ENCODE measurements at places on chromosomes 1 and 21.

DNA sequence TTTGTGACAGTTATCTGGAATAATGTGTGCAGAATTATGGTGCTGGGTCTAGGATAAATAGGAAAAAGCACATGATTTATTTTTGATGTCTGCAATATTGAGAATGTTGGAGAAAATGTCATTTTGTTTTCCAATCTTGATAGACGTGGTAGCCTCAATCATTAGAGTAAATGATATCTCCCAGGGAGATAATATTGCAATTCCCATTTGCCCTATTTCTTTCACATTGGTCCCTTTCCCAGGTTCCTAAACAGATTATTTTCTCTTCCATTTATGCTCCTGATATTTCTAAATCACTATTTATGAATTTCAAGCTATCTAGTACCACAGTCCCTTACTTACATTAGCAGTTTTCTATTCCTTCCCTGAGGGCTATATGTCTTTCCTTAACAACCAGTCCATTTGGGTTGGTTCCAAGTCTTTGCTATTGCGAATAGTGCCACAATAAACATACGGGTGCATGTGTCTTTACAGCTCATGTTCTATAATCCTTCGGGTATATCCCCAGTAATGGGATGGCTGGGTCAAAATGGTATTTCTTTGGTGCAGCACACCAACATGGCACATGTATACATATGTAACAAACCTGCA lies 447.3 kb downstream of the PLA2G4A start:
- DNase-seq, result no peak

DNA sequence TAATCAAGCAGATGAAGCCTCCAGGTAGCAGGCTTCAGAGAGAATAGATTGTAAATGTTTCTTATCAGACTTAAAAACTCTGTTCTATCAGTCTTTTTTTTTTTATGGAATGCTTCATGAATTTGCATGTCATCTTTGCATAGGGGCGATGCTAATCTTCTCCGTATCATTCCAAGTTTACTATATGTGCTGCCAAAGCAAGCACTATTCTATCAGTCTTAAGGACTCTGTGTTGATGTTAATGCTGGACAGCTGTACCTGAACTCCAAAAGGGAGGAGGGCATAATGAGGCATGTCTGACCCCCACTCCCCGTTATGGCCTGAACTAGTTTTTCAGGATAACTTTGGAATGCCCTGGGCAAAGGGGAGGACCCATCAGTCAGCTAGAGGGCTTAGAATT lies 66.8 kb upstream of the PRRC2C start:
- DNase-seq, result no peak

- no peak for DNase-seq
Observed at GRCh38 chr1:226627050-226627755, 78.6 kb downstream of the STUM start.

GRCh38 chr1:160209321-160210046 lies 4.3 kb downstream of the PEA15 start:
- DNase-seq, result no peak

DNA sequence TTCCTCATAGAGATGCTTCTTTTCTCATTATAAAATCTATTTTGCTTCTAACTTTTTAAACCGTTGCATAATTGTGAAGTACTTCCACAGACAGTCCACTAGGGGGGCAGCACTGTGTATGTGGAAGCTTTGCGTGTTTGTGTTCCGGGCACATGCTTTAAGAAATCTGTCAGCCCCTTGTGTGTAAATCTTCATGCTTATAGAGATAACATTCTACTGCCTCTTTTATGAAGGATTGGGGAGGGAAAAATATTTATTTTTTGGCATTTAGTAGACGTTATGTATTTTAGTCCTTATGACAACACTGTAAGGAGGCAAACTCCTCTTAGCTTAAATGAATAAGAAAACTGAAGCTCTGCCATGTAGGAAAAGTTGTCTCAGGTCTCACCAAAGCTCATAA lies 157.3 kb upstream of the PTGFR start:
- DNase-seq, result no peak

DNA sequence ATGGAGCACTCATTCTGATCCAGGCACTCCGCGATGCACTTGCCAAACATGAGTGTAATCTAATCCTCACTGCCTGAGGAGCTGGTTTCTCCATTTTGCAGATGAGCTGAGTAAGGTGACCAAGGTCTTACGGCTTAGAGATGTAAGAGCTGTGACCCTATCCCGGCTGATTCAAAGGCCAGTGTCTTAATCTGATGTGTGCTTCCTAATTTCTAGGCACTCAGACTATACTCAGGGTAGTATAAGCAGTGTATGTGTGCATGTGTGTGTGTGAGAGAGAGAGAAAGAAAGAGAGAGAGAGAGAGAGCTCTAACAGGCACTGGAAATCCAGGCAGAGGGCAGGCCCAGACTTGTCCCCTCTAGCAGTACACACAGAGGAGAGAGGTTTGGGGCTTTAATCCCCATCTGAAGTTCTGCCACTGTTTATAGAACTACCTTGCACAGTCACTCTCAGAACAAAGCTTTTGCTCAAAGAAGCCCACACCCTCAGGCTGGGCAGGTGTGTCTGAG lies 188.2 kb downstream of the ZBTB18 start:
- peak; percentile 79 for DNase-seq

DNA sequence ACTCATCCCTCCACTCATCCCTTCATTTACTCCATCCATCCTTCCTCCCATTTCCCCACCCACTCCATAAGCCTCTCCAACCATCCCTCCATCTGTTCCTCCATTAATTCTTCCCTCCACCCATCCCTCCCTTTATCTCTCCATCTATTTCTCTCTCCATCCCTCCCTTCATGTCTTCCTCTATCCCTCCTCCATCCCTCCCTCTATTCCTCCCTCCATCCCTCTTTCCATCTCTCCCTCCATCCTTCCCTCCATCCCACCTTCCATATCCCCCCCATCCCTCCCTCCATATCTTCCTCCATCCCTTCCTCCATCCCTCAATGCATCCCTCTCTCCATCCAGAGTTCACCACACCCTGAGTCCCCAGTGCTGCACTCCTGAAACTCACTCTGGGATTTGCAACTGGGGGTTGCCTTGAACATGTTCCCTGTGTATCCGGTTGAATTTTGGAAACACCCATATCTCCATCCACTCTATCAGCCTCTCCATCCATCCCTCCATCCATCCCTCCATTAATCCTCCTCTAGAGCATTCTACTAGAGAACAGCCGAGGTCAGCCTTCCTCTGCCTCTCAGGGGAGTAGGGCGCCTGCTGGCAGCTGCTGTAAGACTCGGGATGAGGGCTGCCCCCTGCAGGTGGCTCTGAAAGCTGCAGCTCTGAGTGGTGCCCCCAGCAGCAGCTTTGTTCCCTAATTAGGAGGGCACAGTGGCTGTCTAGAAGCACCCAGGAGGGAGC lies 39.4 kb downstream of the ABCG1 start:
- peak; percentile 33 for DNase-seq

DNA sequence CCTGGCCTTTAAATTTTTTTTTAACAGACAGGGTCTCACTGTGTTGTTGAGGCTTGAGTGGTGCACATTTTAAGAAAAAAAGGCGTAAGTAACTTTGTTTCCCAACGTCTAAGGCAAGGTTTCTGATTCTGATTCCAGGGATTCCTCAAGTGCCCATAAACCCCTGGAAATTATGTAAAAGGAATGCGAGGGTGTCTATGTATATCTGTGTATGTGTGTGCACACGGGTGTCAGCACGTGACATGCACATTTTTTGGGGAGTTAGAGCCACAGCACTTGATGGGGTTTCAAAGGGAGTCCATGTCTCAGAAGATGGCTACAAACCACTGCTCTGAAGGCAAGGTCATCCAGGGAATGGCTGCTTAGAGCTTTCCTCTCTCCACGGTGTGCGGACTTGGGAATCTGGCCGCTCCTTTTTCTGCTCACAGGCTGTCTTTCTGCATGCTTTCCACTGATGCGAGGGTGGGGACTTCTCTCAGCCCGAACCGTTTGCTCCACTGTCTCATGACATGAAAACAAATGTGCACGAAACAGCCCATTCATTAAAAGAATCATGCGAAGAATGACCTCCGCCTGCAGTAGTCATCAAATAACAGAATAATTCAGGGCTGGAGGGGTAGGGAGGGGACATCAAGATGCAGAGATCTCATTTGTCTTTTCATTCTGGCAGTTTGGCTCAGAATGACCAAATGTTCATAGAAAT lies 18.7 kb upstream of the RERE start:
- no peak for DNase-seq

DNA sequence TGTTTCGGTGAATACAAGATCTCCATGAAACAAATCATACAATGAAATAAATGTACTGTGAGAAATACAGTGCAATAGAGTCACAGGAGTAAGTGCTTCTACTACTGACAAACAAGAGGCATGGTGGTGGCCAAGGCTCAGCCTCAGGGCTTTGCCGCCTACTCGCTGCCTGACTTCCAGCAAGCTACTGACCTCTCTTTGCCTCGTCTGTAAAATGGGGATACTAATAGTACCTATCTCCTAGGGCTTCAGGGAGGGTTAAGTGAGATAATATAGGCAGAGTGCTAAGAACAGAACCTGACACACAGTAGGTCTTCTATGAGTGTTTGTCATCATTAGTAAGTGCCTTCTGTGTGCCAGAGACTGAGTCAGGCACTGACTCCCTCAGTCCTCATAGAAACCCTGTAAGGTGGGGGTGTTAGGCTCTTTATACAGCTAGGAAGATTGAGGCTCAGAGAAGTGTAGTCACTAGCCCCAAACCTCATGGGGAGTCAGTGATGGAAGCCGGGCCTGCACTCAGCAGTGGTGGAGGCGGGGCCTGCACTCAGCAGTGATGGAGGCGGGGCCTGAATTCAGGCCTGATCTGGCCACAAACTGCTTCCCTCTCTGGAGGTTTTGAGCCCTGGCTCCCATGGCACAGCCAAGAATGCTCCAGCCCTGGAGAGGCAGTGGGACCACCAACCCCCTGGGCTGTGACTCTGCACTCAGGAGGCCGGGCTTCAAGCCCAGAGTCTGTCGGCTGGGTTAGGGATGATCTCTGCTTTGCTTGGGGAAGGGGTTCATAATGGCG lies 6.8 kb downstream of the BSND start:
- no peak for DNase-seq

GRCh38 chr1:156910309-156910782 lies 10.1 kb upstream of the LRRC71 start:
- peak; percentile 30 for DNase-seq

GRCh38 chr1:232518349-232518748 lies 111.6 kb downstream of the SIPA1L2 start:
- no peak for DNase-seq

- no peak for DNase-seq
Observed at GRCh38 chr1:205012391-205013140, 30.4 kb upstream of the CNTN2 start.

GRCh38 chr1:93692983-93693591 lies 11.4 kb upstream of the BCAR3 start:
- no peak for DNase-seq

DNA sequence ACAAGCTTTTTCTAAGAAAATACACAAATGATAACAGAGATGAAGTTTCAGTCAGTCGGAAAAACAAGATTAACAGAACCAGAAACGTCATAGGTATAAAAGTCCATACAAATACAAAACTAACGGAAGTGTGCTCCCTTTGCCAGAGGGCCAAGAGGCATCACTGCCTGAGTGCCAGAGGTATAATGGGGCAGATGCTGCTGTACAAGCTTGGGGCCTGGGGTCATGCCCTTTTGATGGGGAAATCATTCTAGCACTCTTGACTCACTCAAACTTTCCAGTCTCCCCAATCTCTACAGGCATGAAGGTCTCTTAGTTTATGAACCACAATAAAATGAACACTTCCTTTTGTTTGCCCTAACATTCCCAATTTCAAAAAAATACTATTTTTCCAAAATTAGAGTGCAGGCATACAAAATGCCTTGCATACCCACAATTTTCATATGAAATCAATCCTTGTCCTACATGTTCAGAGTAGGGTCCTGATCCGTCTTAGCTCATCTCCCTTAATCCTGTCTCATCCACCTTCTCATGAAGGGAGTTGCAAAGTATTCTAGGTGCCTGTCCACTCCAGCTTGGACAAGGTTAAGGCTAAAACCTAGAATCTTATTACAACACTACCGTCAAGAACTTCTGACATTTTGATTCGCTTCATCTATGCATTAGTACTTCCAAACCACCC lies 1.5 kb downstream of the RPL22 start:
- DNase-seq, result no peak

GRCh38 chr1:163730411-163730821 lies 408.7 kb downstream of the NUF2 start:
- no peak for DNase-seq

DNA sequence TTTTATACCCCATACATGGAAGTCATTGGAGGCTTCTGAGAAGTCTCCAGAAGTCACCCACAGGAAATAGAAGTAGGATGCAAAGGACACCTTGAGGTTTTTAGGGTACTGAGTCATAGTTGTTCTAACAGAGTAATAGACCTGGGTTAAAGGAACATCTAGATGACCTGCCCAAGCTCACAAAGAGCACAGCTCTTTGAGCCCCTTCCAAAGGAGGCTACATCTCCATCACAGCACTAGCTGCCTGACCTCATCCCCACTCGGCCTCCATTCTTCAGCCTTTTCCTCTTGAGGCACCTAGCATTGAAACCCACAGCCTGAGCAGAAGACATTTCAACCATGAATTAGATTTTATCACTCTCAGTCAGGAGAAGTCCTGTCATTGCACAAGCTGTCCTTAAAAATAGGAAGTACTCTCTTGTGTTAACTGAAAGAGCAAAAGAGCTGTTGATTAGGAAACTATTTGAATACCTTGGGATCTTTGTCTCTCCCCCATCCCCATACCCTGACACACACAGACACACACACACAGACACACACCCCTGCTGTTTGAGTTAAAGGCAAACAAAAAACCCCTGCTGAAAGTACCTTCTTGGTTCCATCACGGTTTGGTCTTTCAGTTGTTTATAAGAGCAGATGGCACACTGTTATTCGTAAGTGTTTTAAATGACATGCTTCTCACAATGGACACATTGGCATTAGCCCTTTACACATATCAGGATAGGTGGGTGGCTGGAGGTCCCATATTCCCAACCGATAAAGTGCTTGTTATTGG lies 22.2 kb downstream of the MKNK1 start:
- DNase-seq, result no peak

GRCh38 chr1:185681034-185681633 lies 53.1 kb upstream of the HMCN1 start:
- DNase-seq, result peak; percentile 48

DNA sequence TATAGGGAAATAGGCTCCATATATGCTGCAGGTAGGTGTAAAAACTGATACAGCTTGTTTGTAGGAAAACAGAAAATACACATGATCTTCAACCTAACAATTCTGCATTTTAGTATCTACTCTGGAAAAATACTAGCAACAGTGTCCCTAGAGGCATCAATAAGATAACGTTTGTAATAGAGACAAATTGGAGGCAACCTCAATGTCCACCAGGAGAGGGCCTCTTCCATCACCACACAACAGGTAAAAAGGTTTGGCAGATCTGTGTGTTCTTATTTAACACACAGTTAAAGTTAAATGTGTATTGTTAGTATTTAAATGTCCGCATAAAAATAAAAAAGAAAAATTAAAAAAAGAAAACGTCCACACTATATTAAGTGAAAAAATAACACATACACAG lies 5.4 kb downstream of the EIF2D start:
- DNase-seq, result peak; percentile 28

- DNase-seq, result no peak
Observed at GRCh38 chr21:20949884-20950283, 48.3 kb upstream of the NCAM2 start.

- DNase-seq, result no peak
Observed at GRCh38 chr1:17161137-17161740, 42.0 kb upstream of the PADI2 start.

Data from SHP77 (cell line).